ENCODE measurements at places on chromosomes 6 and 20. TPM values are rescaled to one million over a fixed set of nuclear protein-coding genes. Genes with fewer than 3 reads are reported as not detected.

The POU5F1 gene
- total RNA-seq = 0.68 TPM

The PNLDC1 gene
- total RNA-seq = not detected

The MAS1 gene
- total RNA-seq = not detected

The ATP9A gene
- 37.6 TPM for total RNA-seq

The SCRT2 gene
- not detected for total RNA-seq

The CYP24A1 gene
- 0.04 TPM for total RNA-seq

The BPIFB4 gene
- total RNA-seq = not detected

The GRIK2 gene
- 0.13 TPM for total RNA-seq

The SPATA2 gene
- total RNA-seq = 3.9 TPM

The HMGCLL1 gene
- 0.25 TPM for total RNA-seq

The OR12D3 gene
- not detected for total RNA-seq

The SERINC1 gene
- total RNA-seq = 130 TPM

The IL17A gene
- not detected for total RNA-seq

The SDHAF4 gene
- total RNA-seq = 14.0 TPM

The SRMS gene
- total RNA-seq = 0.48 TPM

The GNAS gene
- total RNA-seq = 877 TPM

The HCK gene
- total RNA-seq = 0.34 TPM

The HLA-DOB gene
- total RNA-seq = not detected

The FARS2 gene
- 8.2 TPM for total RNA-seq

The OR2H1 gene
- not detected for total RNA-seq

The GSTA1 gene
- total RNA-seq = not detected

The PRELID3B gene
- total RNA-seq = 79.3 TPM

The TMEM200A gene
- 17.1 TPM for total RNA-seq

The RTN4IP1 gene
- total RNA-seq = 6.8 TPM

The RAB44 gene
- 0.07 TPM for total RNA-seq

The LAMA4 gene
- 5.6 TPM for total RNA-seq

The RAET1L gene
- total RNA-seq = 1.8 TPM

The TREM1 gene
- 1.4 TPM for total RNA-seq

The PRICKLE4 gene
- total RNA-seq = not detected

The SYTL3 gene
- total RNA-seq = 3.1 TPM

The SLCO4A1 gene
- 49.7 TPM for total RNA-seq

The MATN4 gene
- not detected for total RNA-seq

Data from kidney epithelial cell (primary cell).